ENCODE measurements at places on chromosomes 13 and 19.

DNA sequence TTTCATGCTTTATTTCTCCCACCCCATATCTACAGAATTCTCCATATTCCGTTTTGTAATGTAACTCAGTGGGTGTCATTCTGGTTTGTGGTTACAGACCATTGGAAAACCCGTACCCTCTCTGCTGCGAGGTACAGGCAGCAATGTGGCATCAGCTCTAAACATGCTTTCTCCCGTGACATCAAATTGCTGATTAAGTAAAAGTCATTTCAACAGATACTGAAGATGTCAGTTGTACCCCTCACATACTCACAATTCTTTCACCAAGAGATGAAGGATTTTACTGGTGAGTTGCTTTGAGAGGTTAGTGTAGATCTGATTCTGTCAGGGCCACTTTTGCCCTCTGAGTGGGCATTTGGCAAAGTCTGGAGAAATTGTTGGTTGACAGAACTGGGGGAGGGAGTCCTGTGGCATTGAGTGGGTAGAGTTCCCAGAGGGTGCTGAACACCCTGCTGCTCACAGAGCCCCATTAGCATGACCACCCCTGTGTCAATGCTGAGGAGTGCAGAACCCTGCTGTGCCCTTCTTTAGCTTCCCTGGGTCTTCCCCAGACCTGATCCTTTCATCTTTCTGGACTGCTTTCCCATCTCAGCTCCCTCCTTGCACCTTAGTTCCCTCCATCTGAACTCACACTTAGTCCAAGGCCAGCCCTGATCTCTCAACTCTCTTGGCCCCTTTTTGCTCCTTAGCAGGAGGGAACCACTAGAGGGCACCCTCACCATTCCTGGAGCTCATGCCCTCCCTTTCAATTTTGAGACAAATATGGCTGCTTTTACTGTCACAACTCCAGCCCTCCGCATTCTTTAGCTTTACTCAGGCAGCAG, 39.9 kb upstream of the CEACAM8 start:
- DNase-seq = no peak

GRCh38 chr19:58332697-58333096, 5.9 kb downstream of the ZSCAN22 start:
- DNase-seq = no peak

- DNase-seq = no peak
Observed at GRCh38 chr13:58889474-58889873, 1257.9 kb downstream of the PCDH17 start.

DNA sequence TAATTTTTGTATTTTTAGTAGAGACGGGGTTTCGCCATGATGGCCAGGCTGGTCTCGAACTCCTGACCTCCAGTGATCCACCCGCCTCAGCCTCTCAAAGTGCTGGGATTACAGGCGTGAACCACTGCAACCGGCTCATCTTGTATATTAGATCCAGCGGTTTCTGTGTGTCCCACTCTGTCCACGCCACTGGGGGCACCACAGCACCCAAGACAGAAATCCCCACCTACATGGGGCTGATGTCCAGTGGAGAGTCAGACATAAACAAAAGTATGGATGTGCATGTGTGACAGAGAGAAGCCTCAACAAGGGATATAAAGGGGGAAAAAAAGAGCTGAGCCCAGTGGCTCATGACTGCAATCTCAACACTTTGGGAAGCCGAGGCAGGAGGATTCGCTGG, 65.8 kb upstream of the ADGRE5 start:
- no peak for DNase-seq

GRCh38 chr19:29836409-29836825, 24.6 kb downstream of the CCNE1 start:
- DNase-seq = no peak

DNA sequence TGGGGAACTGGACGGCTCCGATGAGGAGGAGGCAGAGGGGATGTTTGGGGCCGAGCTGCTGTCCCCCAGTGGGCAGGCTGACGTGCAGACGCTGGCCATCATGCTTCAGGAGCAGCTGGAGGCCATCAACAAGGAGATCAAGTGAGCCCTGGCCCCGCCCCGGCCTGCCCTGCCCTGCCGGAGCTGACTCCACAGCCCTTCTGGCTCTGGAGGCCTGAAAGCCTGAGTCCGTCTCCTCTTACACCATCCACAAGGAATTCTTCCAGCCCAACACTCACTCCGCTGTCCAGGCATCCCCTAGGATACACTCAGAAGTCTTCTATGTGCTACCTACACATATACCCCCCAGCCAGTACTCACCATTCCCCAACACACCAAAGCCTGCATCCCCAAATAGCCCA, 17.4 kb downstream of the PPFIA3 start:
- DNase-seq = no peak

All from T47D (cell line).